Omental fat pad (tissue), 4 donors: ENCODE measurements at places on chromosomes 2 and 18. TPM values are rescaled to one million over a fixed set of nuclear protein-coding genes. Genes with fewer than 3 reads are reported as not detected.

The SCYGR2 gene
- total RNA-seq = not detected

The HNMT gene
- 160 TPM for total RNA-seq

The SERPINB4 gene
- not detected for total RNA-seq

The TRIM43 gene
- not detected for total RNA-seq

The SLC23A3 gene
- total RNA-seq = 2.7 TPM

The IL1R1 gene
- total RNA-seq = 260 TPM

The MBP gene
- total RNA-seq = 27.4 TPM

The CD8B2 gene
- not detected for total RNA-seq

The DLGAP1 gene
- 1.5 TPM for total RNA-seq

The RAB17 gene
- 3.5 TPM for total RNA-seq

The RAD51AP2 gene
- not detected for total RNA-seq

The CREG2 gene
- 0.09 TPM for total RNA-seq

The CHCHD5 gene
- 12.6 TPM for total RNA-seq

The ALS2 gene
- total RNA-seq = 15.4 TPM

The EPC2 gene
- total RNA-seq = 36.9 TPM

The SERPINB3 gene
- total RNA-seq = not detected

The RAB6C gene
- total RNA-seq = not detected

The LYG2 gene
- total RNA-seq = not detected

The LOXL3 gene
- total RNA-seq = 7.6 TPM

The PAIP2B gene
- total RNA-seq = 2.8 TPM

The PIEZO2 gene
- 11.7 TPM for total RNA-seq

The QPCT gene
- total RNA-seq = 3.7 TPM

The NCKAP1 gene
- 144 TPM for total RNA-seq

The TFCP2L1 gene
- total RNA-seq = 3.5 TPM

The CHN1 gene
- total RNA-seq = 6.4 TPM
